ENCODE measurements at places on chromosomes 4 and X.
A peak's percentile ranks its signal among the peaks of the same experiment; 100 is the strongest.

DNA sequence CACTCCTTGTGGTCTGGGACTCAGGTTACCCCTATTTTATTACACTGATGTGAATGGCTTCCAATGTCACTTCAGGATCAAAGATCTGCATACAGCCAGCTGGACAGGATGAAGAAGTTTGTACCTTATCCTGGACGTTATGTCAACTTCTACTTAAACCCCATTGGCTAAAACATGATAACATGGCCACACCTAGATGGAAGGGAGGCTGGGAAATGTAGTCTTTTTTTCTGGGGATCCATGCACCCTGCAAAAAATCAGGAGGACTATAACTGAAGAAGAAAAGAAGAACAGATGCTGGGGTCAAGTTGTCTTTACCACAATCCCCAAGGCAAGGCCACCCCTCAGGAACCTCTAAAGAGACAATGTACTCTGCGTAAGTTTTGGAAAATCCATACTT, 459.2 kb downstream of the BCOR start:
- no peak for DNase-seq

DNA sequence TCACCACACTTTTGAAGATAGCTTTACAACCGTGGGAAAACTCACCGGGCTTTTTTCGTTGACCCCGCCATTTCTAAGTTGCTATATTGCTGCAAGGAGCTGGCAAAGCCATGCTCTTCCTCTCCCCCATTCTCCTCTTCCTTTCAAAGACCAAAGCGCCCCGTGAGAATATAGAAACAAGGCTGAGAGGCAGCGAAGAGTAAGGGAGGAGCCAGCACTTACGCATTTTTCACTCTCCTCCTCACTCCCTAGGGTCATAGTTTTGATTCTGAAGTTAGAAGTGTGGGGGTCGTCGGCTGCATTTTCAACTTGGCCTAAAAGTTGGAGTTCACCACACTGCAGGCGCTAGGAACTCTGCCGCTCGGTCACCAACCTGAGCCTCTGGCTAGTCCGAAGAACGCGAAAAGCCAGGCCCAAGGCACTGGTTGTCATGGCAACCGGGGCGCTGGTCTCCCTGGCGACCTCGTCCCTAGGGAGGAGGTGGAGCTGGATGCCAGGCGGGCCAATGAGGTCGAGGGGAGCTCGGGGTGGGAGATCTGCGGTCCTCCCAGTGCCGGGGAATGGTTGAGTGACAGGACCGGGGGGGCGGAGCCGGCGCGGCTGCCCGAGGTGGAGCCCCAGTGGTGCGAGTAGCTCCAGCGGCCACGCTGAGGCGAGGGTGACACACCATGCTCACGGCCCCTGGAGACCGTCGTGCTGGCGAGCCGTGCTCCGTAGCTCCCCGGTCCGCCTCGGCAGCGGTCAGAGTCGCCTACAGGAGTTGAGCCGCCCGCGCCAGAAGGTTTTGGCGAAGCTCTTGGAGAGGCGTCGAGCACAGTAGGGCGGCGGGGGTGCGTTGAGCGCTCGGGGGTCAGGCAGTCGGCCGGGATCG, at the start of gene PTPN13:
Gene PTPN13, plus strand, starts transcription at position 628 of the 871 bp plus-strand sequence. CDS start 40,942 bp downstream, outside the sequence.
- peak; percentile 89 for DNase-seq

- DNase-seq: no peak
Observed at GRCh38 chrX:14936561-14936960, 63.3 kb downstream of the MOSPD2 start.

GRCh38 chr4:6331018-6331417, 61.4 kb downstream of the WFS1 start:
- DNase-seq: no peak

DNA sequence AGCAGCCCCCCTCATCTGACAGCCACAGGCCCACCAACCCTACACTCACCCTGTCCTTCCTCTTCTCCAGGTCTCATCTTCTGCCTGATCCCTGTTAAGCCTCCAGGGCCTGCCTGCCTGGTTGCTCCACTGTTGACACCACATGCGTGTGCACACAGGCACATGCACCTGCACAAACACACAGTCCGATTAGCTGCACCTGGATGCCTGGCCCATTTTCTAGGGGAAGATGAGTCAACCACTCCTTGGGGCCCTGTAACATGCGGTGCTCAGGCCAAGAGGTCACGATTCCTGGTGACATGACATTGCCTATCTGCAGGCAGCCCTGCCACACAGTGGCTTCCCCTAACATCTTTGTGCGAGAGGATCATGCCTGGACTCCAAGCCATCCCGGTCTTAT, 498.4 kb downstream of the BCOR start:
- no peak for DNase-seq

DNA sequence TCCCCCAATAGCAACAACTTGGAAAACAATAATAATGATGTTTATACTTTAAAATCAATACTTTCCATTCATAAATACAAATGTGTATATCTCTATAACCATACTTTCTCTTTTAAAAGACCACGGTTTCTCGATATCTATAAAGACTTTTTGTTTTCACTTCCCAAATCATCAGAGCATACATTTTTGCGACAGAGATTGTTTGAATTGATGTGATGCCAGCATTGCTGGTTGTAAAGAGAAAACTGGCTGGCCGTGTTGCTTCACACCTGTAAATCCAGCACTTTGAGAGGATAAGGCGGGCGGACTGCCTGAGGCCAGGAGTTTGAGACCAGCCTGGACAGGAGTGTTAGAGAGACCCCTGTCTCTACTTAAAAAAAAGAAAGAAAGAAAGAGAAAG, 77.6 kb upstream of the ZNF518B start:
- no peak for DNase-seq

DNA sequence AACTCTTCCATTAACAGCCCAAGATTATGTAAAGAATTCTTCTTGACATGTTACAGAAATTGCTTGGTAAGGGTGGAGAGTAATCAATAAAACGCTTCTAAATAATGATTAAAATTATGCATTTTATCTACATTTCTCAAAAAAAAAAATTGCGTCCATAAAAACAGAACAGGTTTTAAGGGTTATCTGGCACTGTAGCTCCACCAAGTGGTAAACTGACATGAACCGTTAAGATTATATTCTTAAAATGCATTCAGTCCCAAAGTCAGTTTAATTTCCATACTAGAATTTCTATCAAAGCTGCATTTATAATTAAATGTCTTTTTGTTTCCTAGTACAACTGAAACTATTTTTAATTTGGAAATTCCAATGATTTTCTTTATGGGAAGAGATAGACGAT, 214.0 kb upstream of the UGT8 start:
- DNase-seq: no peak

DNA sequence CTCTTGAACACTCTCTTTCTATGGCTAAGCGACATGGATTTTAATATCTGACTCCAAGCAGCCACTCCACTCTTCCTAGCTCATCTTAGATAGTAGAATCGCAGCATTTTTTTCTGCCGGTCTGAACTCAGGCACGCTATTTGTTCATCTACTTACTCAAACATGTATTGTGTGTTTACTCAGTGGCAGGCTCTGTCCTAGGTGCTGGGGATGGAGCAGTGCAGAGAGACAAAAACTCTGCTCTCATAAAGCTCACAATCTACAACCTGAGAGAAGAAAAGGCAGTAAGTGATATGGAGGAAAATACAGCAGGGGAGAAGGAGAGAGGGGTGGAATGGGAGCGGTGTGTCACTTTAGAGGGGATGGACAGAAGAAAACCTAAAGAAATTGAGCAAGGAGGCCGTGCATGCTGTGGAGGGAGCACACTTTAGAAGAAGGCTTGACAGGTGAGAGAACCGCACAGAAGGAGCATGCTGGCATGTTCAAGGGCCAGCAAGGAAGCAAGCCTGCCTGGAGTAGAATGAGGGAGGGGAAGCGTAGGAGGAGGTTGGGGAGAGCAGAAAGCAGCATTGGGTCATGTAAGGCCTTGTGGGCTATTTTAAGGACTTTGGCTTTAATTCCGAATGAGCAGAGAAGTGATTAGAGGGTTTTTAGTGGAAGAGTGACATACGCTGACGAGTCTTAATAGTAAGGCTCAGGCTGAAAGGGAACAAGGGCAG, 132.0 kb downstream of the ANK2 start:
- no peak for DNase-seq

DNA sequence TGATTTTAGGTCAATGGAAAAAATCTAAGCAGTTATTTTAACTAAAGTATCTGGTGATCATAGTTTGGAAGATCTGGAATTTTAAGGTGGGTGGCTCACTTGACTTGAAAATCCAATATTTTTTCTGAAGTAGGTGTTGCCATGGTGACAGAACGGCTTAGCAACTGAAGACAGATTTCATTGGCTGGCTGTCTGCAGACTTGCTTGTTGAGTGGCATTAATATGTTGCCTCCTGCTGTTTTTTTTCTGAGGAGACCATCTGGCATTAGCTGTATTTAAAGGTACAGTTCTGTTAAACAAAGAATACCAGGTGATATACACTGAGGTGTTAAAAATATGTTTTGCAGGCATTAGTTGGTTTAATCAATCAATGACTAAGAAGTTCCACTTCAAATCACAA, 19.8 kb downstream of the CPE start:
- peak; percentile 91 for DNase-seq

GRCh38 chrX:13545726-13546125, 23.7 kb upstream of the EGFL6 start:
- DNase-seq: peak; percentile 5

DNA sequence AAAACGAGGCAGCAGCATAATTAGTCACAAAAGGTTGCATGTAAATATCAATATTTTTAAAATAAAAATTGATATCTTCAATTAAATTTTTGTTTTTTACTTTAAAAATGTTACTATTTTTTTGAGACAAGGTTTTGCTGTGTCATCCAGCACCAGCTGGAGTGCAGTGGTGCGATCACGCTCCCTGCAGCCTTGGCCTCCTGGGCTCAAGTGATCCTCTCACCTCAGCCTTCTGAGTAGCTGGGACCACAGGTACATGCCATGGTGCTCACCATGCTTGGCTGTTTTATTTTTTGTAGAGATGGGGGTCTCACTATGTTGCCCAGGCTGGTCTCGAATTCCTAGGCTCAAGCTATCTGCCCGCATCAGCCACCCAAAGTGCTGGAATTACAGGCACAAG, 96.8 kb upstream of the FRAS1 start:
- no peak for DNase-seq

DNA sequence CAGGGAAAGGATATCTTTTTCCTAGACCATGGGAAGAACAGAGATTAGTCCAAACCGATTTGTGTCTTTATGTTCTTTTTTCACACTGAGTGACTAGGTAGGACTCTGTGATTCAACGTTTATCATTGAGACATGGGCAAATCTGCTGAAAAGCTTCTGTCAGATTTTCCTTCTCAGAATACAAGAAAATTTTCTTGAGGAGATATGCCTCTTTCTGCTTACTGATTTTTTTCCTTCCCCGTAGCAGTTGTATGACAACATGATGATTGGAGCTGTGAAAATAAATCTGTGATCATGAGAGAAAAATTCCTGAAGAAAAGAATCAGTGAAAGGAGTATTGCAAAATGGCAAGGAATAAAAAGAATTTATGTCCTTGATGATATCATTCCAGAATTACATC, 130.6 kb upstream of the FAT4 start:
- DNase-seq: no peak

- no peak for DNase-seq
Observed at GRCh38 chr4:38489011-38489861, 174.8 kb upstream of the KLF3 start.

DNA sequence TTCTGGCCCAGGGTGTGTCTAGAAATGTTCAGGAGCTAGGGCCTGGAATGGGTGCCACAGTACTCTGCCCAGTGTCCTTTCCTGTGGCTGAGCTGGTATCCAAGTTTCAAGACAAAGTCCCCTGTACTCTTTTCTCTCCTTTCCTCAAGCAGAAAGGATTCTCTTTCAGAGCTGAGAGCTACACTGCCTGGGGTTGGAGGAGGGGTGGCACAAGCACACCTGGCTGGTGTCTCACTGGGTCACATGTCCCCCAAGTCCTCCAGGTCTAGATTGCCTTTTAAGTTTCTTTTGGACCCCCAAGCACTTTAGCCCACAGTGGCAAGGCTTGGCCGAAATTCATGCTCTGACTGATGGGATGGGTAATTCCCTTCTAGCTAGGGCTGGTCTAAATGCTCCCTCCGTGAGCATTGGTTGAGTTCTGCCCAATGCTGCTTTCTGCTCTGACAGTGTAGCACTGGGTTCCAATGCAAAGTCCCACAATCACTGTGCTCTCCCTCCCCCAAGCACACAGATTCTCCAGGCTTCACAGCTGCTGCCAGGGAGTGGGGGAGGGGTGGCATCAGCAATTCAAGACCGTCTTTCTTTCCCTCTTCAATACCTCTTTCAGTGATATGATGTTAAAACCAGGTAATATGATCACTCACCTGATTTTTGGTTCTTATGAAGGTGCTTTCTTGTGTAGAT, 47.8 kb downstream of the BEX3 start:
- DNase-seq: no peak

GRCh38 chrX:84932814-84933213, 70.9 kb upstream of the APOOL start:
- DNase-seq: no peak

DNA sequence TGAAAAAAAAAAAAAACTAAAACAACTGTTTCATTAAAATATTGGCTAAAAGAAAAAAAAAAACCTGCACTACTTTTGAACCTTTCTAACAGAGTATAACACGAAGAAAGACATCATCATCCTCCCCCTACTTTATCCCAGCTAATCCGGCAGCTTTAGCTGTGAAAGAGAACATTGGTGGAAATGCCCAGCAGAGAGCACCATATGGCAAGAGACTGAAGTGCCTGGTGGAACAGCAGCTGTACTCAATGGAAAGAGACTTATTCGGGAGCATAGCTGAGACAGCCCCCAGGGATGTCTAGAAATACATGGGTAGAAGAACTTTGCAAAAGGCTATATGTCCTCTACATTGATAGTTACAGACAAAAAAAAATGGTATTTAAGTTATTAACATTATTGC, 30.3 kb downstream of the STPG2 start:
- DNase-seq: peak; percentile 36

GRCh38 chr4:182010876-182011275, 232.3 kb upstream of the TENM3 start:
- DNase-seq: no peak

DNA sequence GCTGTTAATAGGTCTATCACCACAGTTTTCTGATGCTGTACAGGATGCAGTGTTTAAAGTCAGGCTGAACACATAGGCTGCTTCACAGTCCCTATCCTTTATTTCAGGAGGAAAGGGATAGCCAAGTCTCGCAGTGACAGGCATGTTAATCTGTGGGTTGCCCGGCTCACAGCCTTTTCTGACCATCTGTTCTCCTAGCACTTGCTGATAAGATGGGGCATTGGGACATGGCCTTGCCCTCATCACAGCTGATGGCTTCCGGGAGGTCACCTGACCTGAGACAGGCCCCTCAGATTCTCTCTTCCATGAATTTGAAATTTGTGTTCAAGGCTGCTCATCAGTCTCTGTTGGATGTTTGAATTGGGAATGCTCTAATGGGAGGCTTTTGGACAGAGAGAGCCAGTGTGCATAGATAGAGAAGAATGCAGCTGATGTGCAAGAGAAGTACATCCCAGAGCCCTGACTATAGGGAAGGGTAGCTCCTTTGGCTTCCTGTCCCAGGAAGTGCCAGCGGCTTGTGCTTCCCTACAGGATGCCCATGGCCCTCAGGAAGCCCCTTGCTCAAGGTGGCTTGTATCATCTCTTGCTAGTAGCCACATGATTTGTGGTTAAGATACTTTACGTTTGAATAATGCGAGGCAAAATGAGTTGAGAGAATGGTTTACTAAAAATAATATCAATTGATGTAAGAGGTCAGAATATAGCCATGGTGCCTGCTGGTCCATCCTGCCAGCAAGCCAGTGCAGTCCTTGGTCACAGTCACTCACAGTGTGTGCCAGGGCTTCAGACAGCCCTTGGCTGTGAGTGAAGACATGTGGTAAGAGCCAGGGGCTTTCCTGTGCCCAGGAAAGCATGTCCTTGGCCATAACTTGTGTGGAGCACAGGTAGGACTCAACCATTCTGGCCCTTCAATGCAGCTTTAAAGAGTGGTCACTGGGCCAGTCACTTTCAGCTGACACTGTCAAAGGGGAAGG, 88.6 kb downstream of the TSPAN7 start:
- DNase-seq: no peak

GRCh38 chrX:143934542-143934941, 50.7 kb downstream of the UBE2NL start:
- DNase-seq: no peak
